ENCODE measurements at places on chromosomes 2 and 18.

GRCh38 chr2:100944617-100945432 lies 57.3 kb upstream of the RPL31 start:
- DNase-seq: no peak

- DNase-seq: peak; percentile 30
These were observed 11.3 kb downstream of the IL1RN start for GRCh38 chr2:113138428-113139322.

- DNase-seq: no peak
These were observed 52.2 kb upstream of the CAB39 start for GRCh38 chr2:230660294-230661060.

GRCh38 chr2:31060397-31060796 lies 77.8 kb downstream of the GALNT14 start:
- DNase-seq: no peak

DNA sequence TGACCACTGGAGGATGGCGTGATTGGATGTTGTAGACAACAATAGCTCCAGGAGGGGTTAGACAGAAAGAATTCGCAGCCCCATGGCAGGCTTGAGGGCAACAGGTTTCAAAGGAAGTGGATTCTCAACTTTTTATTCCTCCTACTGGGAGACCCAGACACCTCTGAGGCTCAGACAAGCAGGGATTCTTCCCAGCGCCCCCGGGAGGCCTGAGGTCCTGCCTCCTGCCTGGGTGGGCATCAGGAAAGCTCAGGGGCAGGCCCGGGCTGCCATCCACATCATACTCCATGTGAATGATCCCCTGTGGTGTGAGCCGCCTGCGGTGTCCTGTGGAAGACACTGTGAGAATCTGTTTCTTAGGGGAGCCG lies 203.5 kb downstream of the CYP26B1 start:
- no peak for DNase-seq

GRCh38 chr2:232959139-232959538 lies 53.9 kb downstream of the NGEF start:
- DNase-seq: no peak

GRCh38 chr2:176146101-176146500 lies 5.2 kb upstream of the HOXD4 start:
- DNase-seq: no peak

- DNase-seq: no peak
These were observed 122.0 kb downstream of the COPS8 start for GRCh38 chr2:237207646-237208045.

DNA sequence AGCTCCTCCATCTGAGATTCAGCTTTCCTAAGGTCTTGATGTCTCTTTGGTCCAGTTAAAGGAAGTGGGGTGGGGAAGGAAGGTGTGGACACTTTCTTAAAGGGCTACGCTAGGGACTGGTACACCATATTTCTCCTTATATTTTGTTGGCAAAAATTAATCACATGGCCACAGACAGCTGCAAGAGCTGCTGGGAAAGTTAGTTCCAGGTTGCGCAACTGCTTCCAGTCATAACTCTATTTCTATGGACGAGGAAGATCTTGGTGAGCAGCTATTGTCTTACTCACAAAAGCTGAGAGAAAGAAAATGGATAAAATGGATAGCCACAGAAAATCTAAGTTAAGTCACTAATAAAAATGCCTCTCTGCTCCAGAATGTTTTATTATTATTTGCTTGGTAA lies 60.7 kb upstream of the PPM1B start:
- no peak for DNase-seq

DNA sequence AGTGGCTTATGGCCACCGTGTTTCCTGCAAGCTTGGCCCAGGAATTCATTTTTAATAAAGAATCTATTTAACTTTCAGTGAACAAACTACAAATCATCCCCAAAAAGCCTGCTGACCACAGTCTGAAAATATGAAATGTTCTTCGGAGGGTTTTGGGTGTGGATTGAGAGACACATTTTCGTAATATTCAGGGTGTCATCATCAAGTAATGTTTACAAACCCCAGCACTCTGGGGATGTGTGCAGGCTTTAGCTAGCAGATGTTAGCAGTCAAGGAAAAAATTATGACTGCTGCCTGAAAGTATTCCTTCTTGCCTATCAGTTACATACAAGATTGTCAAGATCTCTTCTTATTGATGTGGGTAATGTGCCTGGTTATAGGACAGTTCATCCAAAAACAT lies 143.9 kb upstream of the FN1 start:
- no peak for DNase-seq

GRCh38 chr18:11728249-11728648 lies 39.2 kb downstream of the GNAL start:
- DNase-seq: no peak

DNA sequence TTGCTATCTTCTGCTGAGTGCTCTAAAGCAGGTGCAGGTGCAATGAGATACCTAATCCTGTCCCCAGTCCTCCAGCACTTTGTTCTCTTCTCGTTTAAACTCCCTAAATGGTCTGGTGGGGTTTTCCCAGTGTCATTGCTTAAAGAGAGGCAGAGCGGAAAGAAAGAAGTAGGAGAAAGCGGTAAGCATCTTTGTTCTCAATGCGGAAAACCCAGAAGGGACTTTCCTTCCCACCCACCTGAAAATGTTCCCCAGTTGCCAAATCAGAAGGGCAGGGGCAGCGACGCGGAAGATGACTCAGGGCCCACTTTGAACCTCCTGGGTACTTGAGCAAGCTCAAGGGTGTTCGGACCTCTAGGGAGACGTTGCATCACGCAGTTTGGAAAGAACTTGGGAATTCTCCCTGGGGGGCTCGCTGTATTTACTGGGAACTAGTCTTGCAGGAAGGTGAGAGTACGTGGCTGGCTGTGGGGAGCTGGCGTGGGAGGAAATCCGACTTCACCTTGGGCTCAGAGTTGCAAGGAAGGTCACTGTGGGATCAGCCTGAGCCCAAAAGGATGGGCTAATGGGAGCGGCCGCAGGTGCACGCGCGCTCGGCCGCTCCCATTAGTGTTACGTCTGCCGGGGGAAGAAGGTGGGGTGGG lies 589 bp upstream of the SGPP2 start:
- DNase-seq: no peak

- DNase-seq: peak; percentile 14
These were observed 163.5 kb upstream of the CXCR4 start for GRCh38 chr2:136281281-136282114.

DNA sequence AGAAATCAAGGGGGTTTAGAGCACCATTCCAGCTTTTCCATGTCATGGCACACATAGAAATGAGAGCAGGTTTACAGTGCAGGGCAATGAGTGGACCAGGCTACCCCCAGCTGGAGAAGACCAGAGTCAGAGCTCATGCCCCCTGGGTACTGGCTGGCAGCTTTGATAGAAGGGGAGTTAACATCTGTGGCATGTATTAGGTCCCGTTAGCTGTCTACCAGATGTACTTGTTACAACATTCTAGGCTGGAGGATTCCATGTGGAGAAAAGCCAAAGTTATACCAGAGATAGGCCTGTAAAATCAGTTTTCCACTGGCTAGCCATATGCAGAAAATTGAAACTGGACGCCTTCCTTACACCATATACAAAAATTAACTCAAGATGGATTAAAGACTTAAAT lies 109.2 kb downstream of the CCDC85A start:
- no peak for DNase-seq

DNA sequence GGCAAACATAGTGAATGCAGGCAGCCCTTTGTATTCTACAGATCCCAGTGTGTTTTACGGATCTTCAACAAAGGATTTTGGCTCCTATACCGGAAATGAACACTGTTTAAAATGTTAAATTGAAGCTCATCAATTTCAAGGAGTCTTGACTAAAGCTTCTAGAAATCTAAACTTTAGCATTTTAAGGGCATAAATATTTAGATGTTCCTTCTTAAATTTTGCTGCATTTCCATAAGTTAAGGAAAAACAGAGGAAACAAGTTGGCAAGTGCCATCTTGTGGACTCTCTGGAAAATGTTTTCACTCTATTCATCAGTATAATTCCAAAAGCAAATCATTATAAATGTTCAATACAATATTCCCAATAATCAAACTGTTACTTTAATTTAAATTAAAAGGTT lies 19.6 kb downstream of the CHN1 start:
- no peak for DNase-seq

- no peak for DNase-seq
These were observed 114.3 kb downstream of the PRKCE start for GRCh38 chr2:45765728-45766254.

DNA sequence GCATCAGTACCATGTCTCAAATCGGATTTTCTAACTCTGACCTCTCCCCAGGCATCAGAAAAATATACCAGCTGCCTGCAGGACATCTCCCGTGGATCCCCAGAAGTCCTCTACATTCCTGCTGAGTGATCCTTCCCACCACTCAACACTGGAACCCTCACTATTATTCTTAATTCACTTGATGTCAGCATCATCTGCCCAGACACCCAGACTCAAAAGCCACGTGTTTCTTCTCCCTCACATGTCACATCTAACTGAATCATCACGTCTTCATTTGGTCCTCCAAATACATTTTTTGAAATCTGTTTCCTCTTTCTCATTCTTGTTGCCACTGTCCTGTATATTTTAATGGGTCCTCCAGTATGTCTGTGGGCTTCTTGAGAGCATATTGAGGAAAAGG lies 218.6 kb downstream of the HRH4 start:
- DNase-seq: no peak

GRCh38 chr2:178761759-178762371 lies 45.4 kb downstream of the TTN start:
- no peak for DNase-seq

DNA sequence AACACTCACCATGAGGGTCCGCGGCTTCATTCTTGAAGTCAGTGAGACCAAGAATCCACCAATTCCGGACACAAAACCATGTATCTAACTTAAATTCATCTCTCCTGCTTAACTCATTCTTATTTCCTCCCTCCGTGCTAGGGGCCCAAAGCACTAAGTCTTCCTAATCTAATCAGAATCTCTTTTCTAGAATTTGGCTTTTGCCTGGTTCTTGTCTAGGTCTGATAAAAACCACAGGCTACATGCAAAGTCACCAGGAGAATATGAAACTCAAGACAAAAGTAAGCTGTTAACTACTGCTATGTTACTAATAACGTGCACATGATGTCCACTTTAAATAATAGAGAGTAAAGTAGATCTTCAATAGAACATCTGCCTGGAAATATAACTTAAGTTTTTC lies 69.9 kb downstream of the TRIP12 start:
- no peak for DNase-seq

- DNase-seq: no peak
These were observed 142.7 kb downstream of the CDH20 start for GRCh38 chr18:61475931-61476330.

GRCh38 chr2:159118115-159118858 lies 149.8 kb downstream of the TANC1 start:
- peak; percentile 54 for DNase-seq

DNA sequence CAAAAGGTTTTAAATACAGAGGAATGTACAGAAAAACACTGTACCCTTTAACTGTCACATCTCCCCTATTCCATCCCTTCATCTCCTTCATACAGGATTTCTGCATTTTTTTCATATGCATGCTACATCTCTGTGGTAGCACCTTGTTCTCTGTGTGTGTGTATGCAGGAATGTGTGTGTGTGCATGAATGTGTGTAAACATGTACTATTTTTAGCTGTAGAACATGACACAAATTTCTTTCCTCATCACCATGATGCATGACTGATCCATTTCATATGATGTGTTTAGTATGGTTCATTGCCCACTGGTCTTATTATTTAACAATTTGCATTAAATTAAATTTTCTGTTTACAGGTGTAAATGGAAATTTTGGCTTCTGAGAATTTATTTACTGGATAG lies 21.5 kb upstream of the ZEB2 start:
- no peak for DNase-seq
